Uterus (tissue), 4 donors: ENCODE measurements at places on chromosomes 12 and 14. TPM values are rescaled to one million over a fixed set of nuclear protein-coding genes. Genes with fewer than 3 reads are reported as not detected.

The KCNJ8 gene
- total RNA-seq = 44.9 TPM

GRCh38 chr14:102671410-102671809, 79.0 kb downstream of the RCOR1 start:
- no peaks in the 10 kb centered on the region for H3K36me3 ChIP-seq
- H3K4me1 ChIP-seq = no peaks in the 10 kb centered on the region
- no peak for DNase-seq
- no peaks in the 10 kb centered on the region for H3K27me3 ChIP-seq
- H3K27ac ChIP-seq = no peak overlapping the region

The SYNDIG1L gene
- total RNA-seq = not detected

DNA sequence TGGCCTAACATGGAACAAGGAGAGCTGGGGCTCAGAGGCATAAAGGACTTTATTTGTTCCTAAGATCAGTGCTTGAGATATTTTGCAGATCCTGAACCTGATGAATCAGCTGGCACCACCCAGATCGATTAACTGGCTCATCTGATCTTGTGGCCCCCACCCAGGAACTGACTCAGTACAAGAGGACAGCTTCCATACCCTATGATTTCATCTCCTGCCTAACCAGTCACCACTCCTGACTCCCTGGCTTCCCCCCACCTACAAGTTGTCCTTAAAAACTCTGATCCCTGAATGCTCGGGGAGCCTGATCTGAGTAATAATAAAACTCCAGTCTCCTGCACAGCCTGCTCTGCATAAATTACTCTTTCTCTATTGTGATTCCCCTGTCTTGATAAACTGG, 5.1 kb downstream of the C12orf56 start:
- no peak for DNase-seq
- H3K4me3 ChIP-seq = no peak overlapping the region
- H3K36me3 ChIP-seq = no peaks in the 10 kb centered on the region
- H3K27me3 ChIP-seq = no peaks in the 10 kb centered on the region

GRCh38 chr12:68980476-68981212, 47.7 kb upstream of the CPM start:
- DNase-seq = no peak
- H3K27me3 ChIP-seq = no peaks in the 10 kb centered on the region
- no peak overlapping the region for H3K27ac ChIP-seq
- no peaks in the 10 kb centered on the region for H3K36me3 ChIP-seq

- no peak overlapping the region for H3K4me3 ChIP-seq
- no peak overlapping the region for H3K27ac ChIP-seq
- H3K36me3 ChIP-seq = no peaks in the 10 kb centered on the region
- H3K4me1 ChIP-seq = no peaks in the 10 kb centered on the region
Measured at GRCh38 chr14:21960636-21961035, 287.0 kb upstream of the OR4E1 start.
